Sciatic nerve (tissue), 2 donors: ENCODE measurements at places on chromosomes 3 and 15. TPM values are rescaled to one million over a fixed set of nuclear protein-coding genes. Genes with fewer than 3 reads are reported as not detected.

GRCh38 chr3:35651426-35651825 lies 12.1 kb downstream of the ARPP21 start:
- DNase-seq = no peak

- no peak for DNase-seq
Measured at GRCh38 chr3:131109156-131109555, 82.5 kb downstream of the NEK11 start.

DNA sequence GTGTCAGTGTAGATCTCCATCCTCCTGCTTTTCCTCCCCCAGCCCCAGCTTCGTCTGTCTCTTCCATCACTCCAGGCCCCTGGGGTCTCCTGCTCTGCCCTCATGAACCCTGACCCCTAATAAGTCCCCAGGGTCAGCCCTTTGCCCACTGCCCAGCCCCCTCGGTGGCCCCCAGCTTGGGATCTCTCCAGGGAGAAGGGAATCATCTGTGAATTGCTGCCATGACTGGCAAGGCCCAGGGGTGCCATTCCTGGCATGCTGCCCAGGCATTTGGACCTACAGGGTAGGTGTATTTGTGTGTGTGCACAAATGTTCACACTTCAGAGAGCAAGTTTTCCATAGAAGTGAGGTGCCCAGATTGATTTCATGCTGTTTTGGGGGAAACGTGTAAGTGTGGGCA lies 5.9 kb upstream of the TBC1D21 start:
- no peak for DNase-seq

GRCh38 chr3:6180171-6180570 lies 680.7 kb upstream of the GRM7 start:
- DNase-seq = no peak

GRCh38 chr15:75542386-75542797 lies 36.7 kb downstream of the PTPN9 start:
- DNase-seq = no peak

- no peak for DNase-seq
Measured at GRCh38 chr15:59622289-59622688, 10.7 kb downstream of the GCNT3 start.

DNA sequence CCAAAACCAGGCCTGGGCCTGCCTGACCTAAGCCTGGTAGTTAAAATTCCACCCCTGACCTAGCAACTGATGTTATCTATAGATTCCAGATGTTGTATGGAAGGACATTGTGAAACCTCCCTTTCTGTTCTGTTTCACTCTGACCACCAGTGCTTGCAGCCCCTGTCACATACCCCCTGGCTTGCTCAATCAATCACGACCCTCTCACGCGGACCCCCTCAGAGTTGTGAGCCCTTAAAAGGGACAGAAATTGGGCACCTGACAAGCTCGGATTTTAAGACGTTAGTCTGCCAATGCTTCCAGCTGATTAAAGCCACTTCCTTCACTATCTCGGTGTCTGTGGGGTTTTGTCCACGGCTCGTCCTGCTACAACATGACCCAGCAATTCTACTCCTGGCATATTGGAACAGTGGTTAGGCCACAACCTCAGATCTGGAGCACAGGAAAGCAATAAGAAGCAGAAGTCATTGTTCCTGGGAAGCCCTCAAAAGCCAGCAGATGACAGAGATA lies 36.7 kb upstream of the LHFPL4 start:
- no peak for DNase-seq

GRCh38 chr15:66394472-66394871 lies 7.8 kb downstream of the MAP2K1 start:
- DNase-seq = no peak

- DNase-seq = peak; percentile 98
Measured at GRCh38 chr15:39580117-39580484, 778 bp upstream of the THBS1 start.

GRCh38 chr3:175335229-175335628 lies 476.1 kb downstream of the NAALADL2 start:
- no peak for DNase-seq

DNA sequence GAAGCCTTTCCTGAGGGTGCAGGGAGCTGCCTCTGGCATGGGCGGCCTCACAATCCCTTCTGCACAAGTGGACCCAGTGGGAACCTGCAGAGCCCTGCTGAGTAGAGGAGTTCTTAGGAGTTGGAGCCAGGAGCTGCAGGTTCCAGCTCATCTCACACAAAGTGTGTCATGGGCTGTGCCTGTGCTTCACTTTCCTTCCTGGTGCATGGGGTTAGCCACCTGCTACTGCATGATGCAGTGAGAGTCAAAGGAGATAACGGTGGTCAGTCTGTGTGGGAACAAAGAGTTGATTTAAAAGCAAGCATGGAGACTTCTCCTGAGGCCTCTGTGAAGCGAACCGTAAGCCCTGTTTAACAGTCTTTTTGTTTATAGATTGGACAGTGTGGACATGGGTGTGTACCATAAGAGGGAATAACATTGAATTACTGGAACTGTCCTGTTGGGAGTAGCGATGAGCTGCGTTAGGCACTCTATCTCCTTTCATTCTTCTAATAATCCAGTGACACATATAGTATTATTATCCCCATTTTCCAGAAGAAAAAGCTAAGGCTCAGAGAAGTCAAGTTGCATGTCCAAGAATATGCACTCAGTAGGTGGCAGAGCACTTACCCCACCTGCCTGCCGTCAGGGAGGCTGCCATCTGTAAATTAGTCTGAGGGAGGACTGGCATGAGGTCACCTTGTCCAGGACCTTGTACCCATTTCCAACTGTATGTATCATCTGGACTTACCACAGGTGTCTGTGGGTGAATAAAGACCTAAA lies 68.7 kb upstream of the PRR23C start:
- DNase-seq = no peak

GRCh38 chr3:182568261-182568660 lies 225.0 kb upstream of the ATP11B start:
- DNase-seq = no peak

GRCh38 chr15:59247364-59247763 lies 40.7 kb downstream of the LDHAL6B start:
- peak; percentile 69 for DNase-seq

DNA sequence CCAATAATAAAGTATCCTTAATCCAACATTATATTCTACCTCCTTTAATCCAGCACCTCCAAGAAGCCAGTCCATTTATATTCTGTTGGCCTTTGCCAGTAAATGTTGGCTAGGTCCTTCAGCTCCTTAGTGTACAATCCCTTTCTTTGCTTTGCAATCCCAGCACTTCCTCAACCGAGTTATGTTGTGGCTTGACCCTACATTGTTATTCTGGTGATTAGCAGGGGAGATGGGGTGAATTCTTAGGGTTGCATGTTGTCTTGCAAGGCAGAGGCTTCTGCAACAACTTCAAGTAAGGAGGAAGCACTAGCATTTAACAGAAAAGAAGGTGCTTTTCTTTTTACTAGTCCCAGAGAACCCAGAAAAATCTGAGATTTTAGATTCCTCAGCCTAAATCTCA lies 127.2 kb downstream of the CD47 start:
- no peak for DNase-seq

GRCh38 chr3:58021072-58021959 lies 13.1 kb downstream of the FLNB start:
- DNase-seq = no peak

DNA sequence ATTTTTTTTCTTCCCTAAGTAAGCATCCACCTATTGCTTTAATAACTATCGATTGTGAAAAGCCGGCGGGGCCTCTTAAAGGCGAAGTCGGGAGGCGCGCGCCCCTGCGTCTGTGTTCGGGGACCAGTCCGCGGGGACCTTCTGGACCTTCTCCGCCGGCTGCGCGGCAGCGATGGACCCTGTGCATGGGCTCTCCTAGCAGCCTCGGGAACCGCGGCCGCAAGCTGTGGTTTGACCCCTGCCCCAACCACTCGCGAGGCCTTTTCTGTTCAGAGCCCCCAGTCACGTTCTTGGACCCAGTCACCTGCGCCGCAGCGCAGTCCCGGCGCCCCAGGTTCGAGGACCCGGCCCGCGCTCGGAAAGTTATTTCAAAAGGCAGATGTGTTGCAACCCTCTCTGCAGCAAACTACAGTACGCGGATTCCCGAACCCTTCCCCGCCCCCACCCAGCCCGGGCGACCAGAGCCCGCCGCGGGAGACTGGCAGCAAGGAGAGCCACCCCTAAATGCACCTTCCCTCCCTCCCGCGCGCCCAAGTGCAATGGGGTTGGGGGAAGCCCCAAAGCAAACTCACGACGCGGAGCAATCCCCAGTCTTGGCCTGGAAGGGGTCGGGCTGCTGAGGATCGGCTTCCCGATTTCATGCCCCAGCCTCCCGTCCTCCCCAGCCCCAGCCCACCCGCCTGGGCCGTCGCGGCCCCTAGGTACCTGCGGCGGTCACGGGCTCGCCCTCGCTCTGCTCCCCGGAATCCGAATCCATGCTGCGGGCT lies 684 bp downstream of the TNFAIP8L3 start:
- DNase-seq = peak; percentile 64

- no peak for DNase-seq
Measured at GRCh38 chr15:77179541-77179998, 108.7 kb upstream of the TSPAN3 start.

DNA sequence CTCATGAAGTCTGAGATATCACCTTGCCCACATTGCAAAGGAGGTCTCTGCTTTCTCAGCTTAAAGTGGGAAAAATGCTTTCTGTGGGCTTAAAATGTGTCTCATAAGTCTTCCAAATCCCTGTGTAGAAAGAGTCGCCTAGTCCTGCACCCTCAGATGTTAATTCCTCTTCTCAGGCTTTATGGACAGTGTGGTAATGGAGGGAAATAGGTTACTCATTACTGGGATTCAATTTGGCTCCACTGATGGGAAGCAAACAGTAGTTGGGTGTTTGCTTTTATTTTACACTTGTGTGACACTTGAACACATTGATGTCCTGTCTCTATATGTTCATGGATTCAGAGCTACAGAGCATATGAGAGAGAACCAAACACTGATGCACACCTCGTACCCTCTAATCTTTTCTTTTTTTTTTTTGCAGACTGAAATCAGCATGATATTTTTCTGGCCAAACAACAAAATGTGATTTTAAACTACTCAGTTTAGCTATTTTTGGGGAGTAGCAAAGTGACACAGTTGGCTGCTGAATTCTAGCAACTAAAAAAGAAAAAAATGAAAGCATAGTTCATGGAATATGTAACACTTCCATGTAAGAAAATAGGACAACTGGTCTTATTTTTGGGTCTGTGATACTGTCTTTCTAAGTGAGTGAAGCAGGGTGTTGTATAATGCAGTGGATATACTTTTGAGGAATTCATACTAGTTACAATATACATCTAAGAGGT lies 8.6 kb downstream of the PTPRG start:
- DNase-seq = no peak

DNA sequence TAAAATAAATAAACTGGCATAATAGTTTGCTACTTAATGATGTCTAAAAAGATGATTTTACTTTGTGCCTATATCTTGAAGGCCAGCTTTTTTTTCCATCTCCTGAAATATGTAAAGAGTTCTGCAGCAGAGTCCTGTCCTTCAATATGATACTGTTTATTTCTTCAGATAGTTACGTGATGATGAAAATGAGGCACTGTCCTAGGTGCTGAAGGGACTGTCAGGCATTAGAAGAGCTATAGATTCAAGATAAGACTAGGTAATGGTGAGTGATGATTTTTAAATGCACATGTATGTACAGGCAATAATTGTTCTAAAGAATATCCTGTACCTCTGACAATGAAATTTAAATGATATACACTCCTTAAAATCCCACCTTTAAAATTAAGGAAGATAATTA lies 326.9 kb upstream of the DNAJC19 start:
- no peak for DNase-seq

GRCh38 chr3:35320646-35321407 lies 318.5 kb upstream of the ARPP21 start:
- DNase-seq = no peak

GRCh38 chr3:111906656-111907055 lies 47.6 kb downstream of the PHLDB2 start:
- DNase-seq = no peak

- no peak for DNase-seq
Measured at GRCh38 chr3:105210141-105210540, 156.6 kb upstream of the ALCAM start.

FBXW12 gene
- total RNA-seq = 0.27 TPM

ABI3BP gene
- total RNA-seq = 369 TPM

BNC1 gene
- total RNA-seq = 0.58 TPM

ZNF710 gene
- 20.2 TPM for total RNA-seq

TMEM212 gene
- not detected for total RNA-seq

SV2B gene
- 19.1 TPM for total RNA-seq

GUCA1C gene
- total RNA-seq = not detected

SLC28A2 gene
- not detected for total RNA-seq

PHLDB2 gene
- 150 TPM for total RNA-seq

STRIT1 gene
- total RNA-seq = not detected

CYP1A2 gene
- total RNA-seq = not detected

LSMEM2 gene
- total RNA-seq = 2.0 TPM

NEK11 gene
- total RNA-seq = 16.9 TPM

GCNT3 gene
- total RNA-seq = not detected

TBCCD1 gene
- 12.9 TPM for total RNA-seq

BFSP2 gene
- not detected for total RNA-seq

MEF2A gene
- 75.9 TPM for total RNA-seq
